NCI-H510A (cell line): ENCODE measurements at places on chromosomes 7 and 10.
A peak's percentile ranks its signal among the peaks of the same experiment; 100 is the strongest.

GRCh38 chr10:12195281-12195602, 449 bp downstream of the NUDT5 start:
- no peak for DNase-seq

DNA sequence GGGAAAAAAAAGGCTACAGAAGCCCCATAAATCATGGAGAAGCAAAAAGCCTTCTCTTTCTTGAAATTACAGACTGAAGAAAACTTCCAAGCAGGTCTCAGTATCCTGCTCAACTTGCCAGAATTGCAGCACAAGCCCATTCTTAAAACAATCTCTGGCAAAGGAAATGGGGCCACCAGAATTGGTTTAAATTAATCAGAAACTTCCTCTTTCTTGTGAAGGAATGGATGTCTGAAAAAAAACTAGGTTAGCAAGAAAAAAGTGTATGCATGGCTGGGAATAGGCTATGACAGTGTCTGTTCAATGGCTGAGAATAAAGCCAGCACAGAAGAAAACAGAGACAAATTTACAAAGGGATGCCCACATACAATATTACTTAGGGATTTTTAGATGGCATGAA, 59.1 kb downstream of the TFEC start:
- no peak for DNase-seq

- no peak for DNase-seq
Observed at GRCh38 chr7:100211342-100211780, 8.4 kb upstream of the PVRIG start.

DNA sequence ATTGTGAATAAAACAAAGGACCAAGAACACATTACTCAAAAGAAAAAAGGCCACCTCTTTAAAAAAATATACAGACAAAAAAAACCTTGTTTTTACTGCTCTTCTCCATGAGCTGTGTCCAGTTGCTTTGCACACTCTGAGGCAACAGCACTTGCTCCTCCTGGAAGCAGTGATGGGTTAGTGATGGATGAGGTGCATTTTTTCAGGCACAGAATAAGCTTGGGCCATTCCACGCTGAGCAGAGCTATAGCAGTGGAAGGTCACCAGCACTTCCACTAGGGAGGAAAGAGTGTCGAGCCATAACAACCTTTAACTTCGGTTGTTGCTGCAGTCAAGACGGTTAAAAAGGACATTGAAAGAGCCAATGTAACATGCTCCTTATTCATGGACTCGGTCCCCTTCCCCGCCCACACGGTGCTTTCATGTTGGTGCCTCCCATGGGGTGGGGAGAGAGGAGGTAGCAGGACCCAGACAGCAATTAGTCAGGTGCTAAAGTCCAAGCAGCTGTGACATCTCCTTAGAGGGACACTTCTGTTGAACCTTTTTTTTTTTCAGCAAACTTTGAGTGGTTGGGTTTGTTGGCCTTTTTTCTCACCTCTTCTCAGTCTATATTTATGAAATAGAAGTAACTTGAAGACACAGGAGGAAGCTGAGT, 136.5 kb upstream of the ADARB2 start:
- no peak for DNase-seq

DNA sequence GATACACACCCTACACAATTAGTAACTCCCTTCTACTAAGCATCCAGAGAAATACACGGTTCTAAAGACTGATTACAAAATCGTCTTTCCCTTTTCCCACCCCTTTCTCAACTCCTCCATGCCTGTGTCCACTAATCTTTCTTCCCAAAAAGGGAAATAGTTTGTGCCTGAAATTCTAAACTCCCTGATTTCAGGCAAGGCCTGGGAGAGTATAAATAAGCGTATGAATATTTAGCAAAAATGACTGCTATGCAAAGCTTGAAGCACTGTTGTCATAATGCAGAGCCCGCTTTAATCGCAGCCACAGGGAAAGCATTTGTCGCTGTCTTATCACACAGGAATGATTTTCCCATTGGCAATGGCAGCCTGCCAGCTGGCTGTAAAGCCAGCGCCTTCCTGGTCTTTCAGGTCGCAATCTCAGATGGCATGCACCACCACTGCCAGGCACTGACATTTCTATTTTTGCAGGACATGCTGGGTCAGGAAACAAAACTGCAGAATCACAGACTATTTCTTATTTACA, 142.9 kb upstream of the PCGF5 start:
- DNase-seq, result no peak

DNA sequence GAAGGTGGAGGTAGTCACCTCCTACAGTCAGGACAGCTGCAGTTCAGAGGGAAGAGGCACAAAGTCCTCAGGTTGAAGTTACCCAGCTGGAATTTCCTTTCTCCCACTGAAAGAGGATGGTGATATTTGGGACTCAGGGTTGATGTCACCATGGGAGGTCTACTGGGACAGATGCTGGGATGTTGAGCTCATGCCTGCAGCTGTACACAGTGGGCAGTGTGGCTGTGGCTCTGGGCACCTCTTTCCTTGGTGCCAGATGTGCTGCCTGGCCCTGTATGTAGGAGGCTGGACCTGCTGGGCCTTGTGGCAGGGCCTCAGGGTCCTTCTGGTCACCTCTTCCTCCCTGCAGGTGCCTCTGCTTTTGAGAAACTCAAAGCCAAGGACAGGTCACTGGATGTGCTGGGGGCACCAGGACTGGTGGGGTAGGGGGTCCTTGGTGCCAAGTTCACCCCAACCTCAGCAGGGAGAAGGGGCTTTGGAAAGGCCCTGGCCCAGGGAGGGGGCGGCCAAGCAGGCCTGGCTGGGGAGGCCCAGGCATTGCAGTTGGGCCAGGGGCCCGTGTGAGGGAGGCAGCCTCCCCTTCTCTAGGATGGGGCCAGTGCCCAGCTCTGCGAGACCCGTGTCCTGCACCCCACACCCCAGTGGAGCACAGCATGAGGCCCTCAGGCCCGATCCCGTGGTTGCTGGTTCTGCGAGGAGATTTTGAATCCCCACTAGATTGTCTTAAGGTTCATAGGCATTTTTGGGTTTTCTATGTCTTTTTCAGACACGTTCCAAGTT, 103.1 kb downstream of the BMS1 start:
- DNase-seq, result no peak

DNA sequence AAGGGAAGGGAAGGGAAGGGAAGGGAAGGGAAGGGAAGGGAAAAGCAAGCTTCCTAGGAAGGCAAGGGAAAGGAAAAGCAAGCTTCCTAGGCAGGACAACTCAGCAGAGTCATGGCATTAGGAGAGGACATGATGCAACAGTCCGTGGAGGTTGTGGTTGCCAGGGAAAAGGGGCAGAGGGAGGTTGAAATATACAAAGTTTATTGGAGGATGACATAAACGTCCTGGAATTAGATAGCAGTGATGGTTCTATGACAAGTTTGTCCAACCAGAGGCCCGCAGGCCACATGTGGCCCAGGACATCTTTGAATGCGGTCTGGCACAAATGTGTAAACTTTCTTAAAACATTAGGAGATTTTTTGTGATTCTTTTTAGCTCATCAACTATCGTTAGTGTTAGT, 59.8 kb upstream of the OPN4 start:
- DNase-seq, result no peak

DNA sequence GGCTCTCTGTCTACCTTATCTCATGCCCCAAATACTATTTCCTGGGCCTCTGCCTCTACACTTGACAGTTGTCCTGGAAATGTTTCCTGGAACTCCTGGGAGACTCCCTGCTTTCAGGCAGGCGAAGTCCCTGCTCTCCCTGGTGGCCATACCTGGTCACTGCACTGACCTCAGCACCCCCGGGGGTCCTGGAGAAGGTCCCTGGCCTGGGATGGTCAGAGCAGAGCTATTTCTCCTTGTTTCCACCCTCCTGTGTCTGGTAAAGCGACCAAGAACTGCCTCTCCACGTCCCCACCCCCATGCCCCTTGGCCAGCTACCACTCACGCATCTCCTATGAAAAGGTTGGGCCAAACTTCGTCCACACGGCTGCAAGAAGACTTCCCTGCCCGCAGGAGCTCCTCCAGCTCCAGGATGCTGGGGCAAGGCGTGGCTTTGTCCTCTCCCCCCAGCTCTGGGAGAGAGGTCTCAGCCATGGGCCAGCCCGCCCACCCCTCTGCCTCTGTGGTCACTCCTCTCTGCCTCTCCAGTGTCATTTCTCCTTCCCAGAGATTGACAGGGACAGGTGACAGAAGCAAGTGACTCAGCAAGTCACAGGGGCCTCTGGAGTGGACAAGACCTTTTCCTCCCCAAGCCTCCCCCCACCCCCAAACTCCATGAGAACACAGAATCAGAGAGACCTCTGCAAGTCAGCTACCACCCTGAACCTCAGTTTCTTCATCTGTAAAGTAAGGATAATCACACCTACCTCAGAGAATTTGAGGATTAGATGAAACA, 2.6 kb upstream of the SAMD8 start:
- no peak for DNase-seq

DNA sequence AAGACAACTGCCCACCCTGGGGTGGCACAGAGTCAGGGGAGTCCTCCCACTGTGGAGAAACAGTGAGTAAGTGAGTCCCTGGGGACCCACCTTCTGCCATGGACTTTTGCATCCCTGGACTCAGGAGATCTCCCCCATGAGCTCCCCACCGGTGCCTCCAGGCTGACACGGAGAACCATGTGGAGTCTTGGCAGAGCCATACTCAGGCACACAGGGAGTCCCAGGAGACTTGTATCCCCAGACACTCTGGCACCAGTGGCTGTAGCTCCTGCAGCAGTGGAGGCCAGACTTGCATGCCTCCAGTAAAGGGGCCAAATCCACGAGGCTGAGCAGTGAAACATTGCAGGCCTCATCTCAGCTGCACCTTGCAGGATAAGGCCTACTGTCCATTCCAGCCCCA, 791.4 kb downstream of the PCDH15 start:
- no peak for DNase-seq

DNA sequence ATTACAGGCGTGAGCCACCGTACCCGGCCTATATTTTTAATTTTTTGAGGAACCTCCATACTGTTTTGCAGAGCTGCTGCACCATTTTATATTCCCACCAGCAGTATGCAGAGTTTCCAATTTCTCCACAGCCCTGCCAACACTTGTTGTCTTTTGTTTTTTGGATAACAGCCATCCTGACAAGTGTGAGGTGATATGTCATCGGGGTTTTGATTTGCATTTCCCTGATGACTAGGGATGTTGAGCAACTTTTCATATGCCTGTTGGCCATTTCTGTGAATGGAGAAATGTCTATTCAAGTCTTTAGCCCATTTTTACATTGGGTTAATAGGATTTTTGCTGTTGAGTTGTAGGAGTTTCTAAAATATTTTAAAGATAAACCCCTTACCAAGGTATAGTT, 22.2 kb downstream of the ENTPD7 start:
- DNase-seq, result no peak

DNA sequence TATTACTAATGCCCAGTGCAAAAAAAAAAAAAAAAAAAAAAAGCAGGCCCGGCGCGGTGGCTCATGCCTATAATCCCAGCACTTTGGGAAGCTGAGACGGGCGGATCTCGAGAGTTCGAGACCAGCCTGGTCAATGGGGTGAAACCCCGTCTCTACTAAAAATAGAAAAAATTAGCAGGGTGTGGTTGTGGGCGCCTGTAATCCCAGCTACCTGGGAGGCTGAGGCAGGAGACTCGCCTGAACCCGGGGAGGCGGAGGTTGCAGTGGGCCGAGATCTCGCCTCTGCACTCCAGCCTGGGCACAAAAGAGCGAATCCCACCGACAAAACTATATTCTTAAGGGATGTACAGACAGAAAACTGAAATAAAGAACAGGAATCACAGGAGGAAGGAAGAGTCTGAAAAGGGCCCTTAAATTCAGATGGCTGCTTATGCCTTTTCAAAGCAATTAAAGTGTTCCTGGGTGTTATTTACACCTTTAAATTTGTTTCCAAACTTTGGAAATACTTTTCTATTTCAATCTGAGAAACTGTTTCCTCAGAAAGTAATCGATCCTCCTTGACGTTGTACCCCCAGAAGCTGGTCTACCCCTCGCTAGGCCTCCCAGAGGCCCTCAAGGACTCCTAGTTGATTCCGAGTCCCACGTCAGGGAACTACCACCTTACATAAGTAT, 2.0 kb upstream of the KMT2E start:
- no peak for DNase-seq

GRCh38 chr7:33892945-33893344, 12.4 kb upstream of the BMPER start:
- DNase-seq, result no peak

DNA sequence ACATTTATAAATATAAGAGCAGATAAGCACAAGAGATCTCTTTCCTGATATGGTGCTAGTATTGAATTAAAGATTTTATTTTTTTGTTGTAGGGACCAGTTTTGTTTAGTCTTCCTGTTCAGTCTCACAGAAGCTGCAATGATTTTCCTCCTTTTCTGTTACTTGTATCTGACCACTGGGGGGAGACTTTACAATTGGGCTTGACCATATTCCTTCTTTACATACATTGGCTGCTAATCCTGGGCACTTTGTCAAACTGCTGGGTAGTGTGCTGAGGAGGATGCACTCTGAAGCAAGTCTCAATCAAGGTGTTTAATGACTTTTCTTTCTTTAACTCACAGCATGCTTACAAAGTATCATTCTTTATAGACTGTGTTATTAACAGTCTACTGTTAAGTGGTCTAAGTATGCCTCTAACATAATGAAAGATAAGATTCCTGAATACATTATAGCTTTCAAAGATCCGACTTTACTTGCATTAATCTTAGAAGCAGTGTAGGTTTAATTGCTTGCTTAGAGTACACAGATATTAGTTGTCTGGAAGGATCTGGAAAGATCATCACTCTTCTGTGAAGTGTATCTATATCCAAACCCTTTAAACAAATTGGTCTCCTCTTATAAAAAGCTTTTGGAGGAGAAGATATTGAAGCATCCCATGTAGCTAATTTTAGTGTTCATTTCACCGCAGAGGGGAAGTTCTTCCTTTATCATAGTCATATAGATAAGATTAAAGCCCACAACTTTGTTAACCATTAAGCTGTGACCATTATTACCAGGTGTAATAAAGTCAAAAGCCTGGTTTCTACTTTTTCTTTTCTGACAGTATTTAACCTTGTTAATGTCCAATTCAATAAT, 3.1 kb downstream of the PALS2 start:
- peak; percentile 48 for DNase-seq

- no peak for DNase-seq
Observed at GRCh38 chr10:124619802-124620490, 124.2 kb downstream of the FAM53B start.

- DNase-seq, result no peak
Observed at GRCh38 chr7:95205665-95206225, 118.6 kb downstream of the PON1 start.
